Esophagus muscularis mucosa (tissue), 4 donors: ENCODE measurements at places on chromosomes 2 and 18. TPM values are rescaled to one million over a fixed set of nuclear protein-coding genes. Genes with fewer than 3 reads are reported as not detected.
A peak's percentile ranks its signal among the peaks of the same experiment; 100 is the strongest.

SERPINB4 gene
- not detected for total RNA-seq

- no peaks in the 10 kb centered on the region for H3K27me3 ChIP-seq
- H3K4me1 ChIP-seq = no peaks in the 10 kb centered on the region
- no peak overlapping the region for H3K27ac ChIP-seq
- H3K4me3 ChIP-seq = no peak overlapping the region
- H3K36me3 ChIP-seq = no peaks in the 10 kb centered on the region
- DNase-seq = no peak
Observed at GRCh38 chr2:150060341-150060740, 427.1 kb downstream of the RND3 start.

CPO gene
- 0.33 TPM for total RNA-seq

DNA sequence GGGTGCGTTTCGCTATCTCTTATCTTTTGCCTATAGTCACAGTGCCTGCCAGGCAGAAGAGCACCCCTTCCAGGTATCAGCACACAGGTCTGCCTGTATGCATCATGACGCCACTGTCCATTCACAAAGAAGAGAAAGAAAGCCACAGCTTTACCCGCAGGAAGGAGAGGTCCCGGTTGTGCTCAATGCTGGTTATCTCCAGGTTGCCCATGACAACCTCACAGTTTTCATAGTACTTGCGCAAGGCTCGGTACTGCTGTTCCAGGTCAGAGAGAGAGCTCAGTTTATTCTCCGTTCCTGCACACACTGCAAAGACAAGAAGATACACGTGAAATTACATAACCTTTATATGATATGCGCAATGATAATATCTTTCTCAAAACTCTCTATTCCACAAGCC lies 414.0 kb downstream of the ERBB4 start:
- no peak overlapping the region for H3K27ac ChIP-seq
- H3K36me3 ChIP-seq = no peaks in the 10 kb centered on the region
- H3K4me3 ChIP-seq = no peak overlapping the region
- DNase-seq = no peak
- no peaks in the 10 kb centered on the region for H3K27me3 ChIP-seq

UGT1A4 gene
- not detected for total RNA-seq

DAW1 gene
- not detected for total RNA-seq

DNA sequence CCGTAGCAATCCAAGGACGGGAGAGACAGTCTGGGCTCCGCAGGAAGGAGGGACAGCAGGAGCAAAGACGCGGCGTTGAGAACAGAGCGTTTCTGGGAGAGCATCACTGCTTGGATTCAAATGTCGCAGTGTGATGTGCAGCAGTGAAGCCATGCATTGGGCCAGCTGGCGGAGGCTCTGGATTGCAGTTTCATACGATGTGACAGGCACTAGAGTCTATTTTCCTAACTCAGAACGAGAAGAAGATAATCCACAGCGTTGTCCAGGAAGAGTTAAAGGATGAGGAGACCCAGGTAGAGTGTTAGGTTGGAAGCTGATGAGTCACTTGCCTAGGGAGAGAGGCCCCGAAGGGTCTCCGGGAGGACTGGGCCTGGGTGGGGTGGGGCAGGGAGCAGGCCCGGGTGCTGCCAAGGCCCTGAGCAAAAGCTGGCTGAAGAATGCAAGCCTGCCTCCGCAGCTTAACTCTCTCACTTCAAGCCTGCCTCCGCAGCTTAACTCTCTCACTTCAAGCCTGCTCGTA lies 17.7 kb upstream of the SEMA4C start:
- H3K36me3 ChIP-seq = no peaks in the 10 kb centered on the region
- H3K27ac ChIP-seq = peak overlapping the region; percentile 78
- peaks cover 66% of the 10 kb centered on the region for H3K4me1 ChIP-seq
- DNase-seq = no peak
- H3K4me3 ChIP-seq = peak overlapping the region; percentile 29

DNA sequence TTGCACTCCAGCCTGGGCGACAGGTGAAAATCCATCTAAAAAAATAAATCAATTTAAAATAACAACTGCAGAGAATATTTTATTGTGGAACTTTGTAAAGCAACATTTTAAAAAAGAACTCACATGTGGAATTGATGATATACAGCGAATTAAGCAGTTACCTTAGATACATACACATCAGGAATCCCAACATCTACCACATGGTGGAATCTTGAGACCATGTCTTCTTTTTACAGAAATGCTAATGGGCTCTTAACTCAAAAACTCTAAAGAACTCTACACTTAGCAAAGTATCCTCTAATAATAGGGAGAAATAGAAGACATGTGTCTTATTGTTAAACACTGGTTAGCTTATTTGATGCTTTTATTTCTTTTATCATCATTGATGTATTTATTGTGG lies 373.6 kb downstream of the CDH7 start:
- H3K27me3 ChIP-seq = no peaks in the 10 kb centered on the region
- H3K4me3 ChIP-seq = no peak overlapping the region
- H3K4me1 ChIP-seq = no peaks in the 10 kb centered on the region
- no peak overlapping the region for H3K27ac ChIP-seq
- H3K36me3 ChIP-seq = no peaks in the 10 kb centered on the region
- no peak for DNase-seq

PRKAG3 gene
- not detected for total RNA-seq
